BE2C (cell line): ENCODE measurements at places on chromosomes 7 and 10.

- no peak for DNase-seq
Measured at GRCh38 chr7:150847536-150847935, 4.8 kb upstream of the AOC1 start.

DNA sequence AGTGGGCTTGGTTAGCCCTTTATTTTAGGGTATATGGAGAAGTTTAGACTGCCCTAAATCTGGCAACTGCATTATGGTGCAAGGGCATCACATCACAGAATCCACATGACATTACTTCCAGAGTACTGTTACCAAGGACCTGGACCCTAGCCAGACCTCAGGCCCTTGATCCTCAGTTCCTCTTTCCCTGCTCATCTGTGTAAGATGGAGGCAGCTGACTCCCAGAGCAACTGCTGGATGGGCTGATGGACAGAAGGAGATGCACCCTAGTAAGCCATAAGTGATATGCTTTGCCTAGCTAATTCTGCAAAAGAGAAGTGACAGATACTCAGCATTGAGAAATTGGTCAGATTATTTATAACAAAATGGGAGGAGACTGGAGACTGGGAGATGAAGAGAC is 131.7 kb downstream of the DYNC1I1 start:
- no peak for DNase-seq

DNA sequence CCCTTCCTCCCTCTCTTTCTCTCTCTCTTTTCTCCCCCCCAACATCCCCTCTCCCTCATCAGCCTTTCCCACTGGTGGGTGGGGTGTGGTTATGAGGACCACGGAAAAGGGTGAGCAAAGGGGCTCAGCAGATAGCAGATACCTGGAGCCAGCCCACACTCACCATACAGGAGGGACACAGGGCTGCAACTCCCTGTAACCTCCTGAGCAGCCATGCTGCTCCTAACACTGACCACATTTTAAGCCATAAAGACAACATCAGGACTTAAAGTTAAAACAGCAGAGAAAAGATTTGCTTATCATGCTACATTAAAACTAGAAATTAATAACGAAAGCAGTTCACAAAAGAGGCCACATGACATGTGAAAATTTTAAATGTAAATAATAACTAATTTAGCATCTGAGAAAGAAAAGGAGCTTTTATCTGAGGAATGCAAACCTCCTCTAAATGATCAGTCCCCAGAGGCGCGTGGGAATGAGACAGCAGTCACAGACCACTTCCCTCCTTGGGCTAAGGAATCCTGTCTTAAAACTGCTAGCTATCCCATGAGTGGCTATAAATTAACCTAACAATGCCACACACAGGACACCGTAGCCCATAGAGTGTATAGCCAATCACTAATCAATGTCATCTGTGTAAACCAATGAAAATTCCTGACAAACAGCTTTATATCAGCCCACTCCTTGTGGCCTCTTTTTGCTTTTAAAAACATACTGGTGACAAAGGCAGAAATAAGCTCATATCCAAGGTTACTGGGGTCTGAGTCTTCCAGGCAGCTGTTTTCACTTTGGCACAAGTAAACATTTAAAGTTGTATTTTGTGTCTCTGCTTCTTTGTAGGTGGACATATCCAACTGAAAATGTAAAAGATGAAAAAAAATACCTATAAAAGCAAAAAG is 33.3 kb downstream of the PKD1L1 start:
- no peak for DNase-seq

DNA sequence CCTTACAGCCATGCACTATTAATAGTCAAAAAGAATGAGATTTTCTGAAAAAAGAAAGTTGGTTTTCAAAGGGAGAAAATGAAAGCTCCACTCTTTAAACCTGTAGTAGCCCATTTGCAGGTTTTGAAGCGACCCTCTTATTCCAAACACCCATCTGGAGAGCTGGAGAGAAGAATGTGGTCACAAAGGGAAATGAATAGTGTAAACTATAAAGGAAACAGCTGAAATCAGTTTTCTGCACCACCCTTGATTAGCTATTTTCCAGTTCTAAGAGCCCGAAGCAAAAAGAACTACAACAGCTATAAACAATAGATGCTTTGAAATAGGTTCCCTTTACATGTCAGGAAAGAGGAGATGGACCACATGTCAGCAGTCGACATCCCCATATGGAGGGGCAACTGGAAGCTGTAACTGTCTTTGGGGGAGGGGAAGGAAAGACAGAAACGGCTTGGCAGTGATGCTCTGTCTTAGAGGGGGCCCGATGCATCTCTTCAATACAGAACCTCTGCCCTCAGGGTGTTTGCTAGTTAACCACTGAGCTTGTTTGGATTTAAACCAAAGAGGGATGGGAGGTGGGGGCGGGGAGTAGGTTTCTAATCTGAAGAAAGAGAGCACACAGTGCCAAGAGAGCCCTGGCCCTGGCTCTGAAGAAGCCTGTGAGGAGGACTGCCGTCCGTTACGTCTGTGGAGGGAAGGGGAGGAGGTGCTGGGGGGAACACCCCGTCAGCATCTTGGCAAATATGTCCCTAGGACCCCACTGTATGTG is 55.3 kb downstream of the CPVL start:
- no peak for DNase-seq

DNA sequence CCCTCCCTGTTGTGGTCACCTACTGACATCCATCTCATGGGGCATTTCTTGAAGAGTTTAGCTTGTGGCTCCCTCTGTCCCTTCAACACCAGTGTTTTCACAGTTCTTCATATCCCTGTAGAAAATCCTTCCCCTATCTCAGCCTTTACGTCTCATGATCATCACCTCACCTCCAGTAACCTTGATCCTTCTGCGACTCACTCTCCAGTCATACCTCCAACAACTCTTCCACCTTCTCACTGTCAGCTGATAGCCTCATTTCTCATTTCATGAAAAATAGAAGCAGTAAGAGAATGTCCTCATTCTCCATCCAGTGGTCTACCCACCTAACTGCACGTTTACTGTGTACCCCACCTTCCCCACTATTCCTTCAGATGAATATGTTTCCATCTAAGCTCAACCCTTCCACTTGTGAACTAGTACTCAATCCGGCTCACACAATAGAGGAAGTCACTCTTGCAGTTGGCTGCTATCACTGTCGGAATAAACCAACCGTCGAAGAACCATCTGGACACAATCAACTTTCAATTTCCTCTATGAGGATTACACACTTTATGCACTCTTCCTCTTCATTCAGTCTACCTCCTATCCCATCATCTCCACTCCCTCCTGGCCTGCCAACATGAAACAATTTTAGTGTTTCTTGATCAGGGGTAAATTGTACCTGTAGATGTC is 256.0 kb downstream of the AHR start:
- DNase-seq, result no peak

DNA sequence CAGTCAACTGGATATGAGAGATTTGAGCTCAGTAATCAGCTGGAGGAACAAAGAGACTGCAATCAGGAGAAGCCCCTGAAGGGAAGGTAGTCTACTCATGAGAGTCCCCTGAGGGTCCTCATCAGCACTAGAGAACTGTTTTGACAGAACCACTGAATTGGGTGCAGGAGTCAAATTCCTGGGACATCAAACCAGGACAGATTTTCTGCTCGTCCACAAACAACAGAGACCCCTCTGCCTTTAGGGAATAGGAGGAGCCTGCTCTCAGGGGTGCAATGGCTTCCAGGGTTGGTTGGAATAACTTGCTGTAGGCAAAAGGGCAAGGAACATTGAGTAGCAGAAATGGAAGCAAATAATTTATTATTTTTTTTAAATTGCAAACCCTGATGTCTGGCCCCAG is 21.9 kb upstream of the NEUROD6 start:
- no peak for DNase-seq

DNA sequence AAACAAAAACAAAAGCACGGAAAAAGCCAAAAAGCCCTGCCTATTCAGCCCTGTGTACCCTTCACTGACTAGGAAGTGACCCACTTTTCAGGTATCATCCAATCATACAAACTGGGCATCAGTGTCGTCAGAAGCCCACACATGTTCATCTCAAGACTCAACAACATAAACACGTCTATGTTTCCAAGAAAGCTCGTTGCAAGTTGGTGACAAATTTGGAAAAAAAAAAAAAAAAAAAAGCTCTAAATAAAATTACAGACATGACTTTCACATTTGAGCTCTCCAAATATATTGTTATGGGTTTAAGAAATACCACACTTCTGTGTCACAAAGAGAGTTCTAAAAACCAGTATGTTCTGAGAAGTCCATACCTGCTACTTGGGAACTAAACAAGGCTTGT is 204.7 kb upstream of the KLF14 start:
- no peak for DNase-seq

GRCh38 chr7:105905209-105905909 is 29.0 kb upstream of the ATXN7L1 start:
- DNase-seq, result no peak

DNA sequence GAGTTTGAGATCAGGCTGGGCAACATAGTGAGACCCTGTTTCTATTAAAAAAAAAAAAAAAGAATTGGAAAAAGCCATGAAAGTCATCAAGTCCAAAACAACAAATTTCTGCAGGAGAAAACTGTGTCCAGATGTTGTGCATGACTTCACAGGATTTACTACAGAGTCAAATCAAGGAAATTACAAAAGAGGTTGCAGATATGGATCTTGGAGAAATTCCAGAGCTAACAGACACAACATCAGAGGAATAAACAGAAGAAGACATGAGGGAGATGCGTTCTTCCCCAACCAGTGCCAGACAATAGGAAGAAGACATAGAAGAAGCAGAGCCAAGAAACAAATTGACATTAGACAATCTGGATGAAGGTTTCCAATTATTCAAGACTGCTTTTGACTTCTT is 24.3 kb upstream of the KCNIP2 start:
- DNase-seq, result no peak

- no peak for DNase-seq
Measured at GRCh38 chr10:44510379-44511115, 125.7 kb upstream of the CXCL12 start.

DNA sequence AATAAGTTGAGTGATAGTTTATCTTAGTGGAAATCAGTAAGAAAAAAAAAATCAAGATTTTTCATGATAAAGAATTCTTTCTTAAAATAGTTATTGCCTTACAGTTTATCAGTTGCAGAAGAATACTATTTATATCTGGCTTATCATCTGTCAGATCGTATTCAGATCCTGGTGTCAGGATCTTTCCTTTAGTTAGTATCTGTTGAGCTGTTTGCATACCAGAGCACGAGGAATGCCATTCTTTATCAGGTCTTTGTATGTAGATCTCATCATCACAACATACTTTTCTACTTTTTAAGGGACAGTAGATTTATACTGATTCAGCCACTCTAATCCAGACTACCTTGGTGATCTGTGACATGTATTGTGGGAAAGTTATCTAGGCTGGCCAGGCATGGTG is 12.5 kb downstream of the ENO4 start:
- no peak for DNase-seq

DNA sequence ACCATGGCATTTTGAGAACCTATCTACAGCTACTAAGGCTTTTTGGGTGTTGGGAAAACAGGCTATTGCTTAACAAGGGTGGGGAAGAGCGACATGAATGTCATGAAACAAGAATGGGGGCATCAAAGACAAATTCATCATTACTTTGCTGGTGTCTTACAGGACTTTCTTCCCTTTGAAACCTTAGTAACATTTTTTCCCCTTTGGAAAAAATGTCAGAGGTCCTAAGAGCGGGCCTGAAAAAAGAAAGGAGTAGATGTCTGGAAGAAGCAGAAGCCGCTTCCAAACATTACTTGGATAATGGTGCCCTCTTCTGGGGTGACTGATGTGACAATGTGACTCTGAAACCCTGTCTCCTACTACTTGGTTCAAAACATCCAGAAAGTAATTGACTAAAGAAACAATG is 3.8 kb upstream of the DDX50 start:
- DNase-seq, result peak; percentile 68

DNA sequence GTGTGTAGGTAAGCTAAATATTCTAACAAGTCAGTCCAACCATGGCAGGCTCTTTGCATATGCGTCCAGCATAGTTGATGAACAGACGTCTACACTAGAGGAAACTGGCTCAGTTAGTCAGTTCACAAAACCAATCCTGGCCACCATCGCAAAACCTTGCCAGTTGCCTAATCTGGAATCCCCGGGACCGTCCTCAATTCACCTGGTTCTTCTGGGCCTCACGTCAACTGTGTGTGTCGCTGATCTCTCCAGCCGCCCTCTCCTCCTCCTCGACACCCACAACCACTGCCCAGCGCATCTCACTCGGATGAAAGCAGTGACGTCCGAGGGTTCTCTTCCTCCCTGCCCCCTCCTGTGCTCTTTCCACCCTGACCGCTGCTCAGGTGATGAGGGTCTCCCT is 217.8 kb upstream of the SH2B2 start:
- DNase-seq, result no peak

DNA sequence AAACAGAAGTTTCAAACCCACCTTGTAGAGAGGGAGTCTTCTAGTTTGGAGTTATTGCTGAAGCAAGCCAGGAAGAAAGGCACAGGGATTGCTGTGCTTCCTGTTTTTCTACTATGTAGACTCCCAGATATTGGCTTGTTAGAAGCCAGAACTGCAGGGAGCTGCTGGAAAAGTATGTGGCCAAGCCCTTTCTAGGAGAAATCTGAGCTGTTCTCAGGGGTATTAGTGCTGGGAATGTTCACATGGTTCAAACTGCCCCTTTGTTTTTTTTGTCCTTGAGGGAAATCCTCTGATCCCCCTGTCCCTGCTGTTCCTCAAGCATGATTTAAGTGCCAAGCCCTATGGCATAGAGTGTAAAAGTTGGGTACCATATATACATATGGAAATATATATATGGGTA is 184.0 kb downstream of the CCDC7 start:
- DNase-seq, result no peak

DNA sequence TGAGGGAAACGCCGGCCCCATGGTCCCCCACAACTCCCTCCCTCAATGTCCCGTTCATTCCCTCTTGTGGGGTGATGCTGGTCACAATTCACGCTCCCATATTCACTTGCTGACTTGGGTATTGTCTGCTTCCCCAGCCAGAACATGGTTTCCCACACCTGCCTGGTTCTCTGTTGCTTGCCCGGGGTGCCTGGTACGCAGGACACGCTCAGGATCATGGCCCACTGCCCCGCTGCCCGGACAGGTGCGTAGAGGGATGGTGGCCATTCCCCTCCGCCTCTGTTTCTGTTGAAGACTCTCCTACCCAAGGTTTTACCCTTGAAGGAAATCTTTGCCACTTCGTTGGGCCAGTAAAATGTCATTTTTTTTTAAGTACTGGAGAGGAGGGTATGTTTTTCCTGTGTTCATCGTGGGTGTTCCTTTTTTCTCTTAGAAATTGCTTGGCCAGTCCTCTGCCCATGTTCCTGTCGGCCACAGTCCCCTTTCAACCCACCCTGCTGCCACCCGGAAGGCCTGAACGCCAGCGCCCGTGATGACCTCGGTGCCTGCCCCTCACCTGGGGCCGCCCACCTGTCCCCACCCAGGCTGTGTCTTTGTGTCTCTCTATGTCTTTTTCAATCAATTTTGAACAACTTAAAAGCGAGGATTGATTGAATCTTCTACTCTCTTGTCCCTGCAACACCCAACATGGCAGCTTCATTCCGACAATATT is 38.2 kb downstream of the FOXL3 start:
- DNase-seq, result peak; percentile 1

- no peak for DNase-seq
Measured at GRCh38 chr7:121262221-121262620, 66.6 kb upstream of the WNT16 start.

GRCh38 chr7:133828906-133829305 is 298.2 kb upstream of the LRGUK start:
- DNase-seq, result no peak
